ENCODE measurements at places on chromosomes 1 and 21.
A peak's percentile ranks its signal among the peaks of the same experiment; 100 is the strongest.

DNA sequence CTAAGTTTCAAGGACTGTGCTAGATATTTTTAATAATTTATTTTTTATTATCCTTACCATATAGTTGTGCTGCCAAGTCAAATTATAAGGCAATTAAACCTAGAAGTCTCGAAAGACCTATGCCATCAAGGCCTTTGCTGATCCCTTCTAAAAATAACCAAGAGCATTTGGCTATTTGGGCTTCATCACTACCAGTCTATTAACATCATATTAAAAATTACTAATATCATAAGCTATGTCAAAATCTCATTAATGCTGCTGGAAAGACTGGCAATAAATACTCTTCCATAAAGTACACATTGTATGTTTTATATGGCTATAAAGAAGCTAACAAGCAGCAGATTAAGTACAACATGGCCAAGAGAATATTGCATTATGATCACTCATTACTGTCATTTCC, 43.0 kb upstream of the MUTYH start:
- no peak for DNase-seq

- DNase-seq = no peak
These were observed 164.2 kb downstream of the TTLL7 start for GRCh38 chr1:83834621-83835264.

- DNase-seq = peak; percentile 40
These were observed 30.6 kb upstream of the INSL5 start for GRCh38 chr1:66831529-66832239.

GRCh38 chr1:97929874-97930851, 9.3 kb upstream of the DPYD start:
- no peak for DNase-seq

DNA sequence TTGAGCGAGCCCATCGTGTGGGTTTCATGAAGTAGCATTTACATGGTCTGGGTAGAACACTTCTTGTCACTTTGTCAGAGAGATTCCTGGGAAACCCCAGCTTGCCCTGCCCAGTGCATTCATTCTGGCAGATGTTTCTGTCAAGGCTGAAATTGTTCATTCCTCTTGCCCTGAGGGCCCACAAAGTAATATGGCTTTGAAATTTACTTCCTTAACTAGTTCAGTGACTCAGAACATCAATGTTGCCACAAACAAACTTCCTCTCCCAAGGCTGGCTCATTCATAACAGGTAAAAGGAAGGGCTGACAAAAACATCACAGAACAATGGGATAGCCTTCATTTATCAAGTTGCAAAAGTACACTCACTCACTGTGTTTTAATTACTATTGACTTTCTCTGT, 5.0 kb upstream of the KIAA0040 start:
- no peak for DNase-seq

DNA sequence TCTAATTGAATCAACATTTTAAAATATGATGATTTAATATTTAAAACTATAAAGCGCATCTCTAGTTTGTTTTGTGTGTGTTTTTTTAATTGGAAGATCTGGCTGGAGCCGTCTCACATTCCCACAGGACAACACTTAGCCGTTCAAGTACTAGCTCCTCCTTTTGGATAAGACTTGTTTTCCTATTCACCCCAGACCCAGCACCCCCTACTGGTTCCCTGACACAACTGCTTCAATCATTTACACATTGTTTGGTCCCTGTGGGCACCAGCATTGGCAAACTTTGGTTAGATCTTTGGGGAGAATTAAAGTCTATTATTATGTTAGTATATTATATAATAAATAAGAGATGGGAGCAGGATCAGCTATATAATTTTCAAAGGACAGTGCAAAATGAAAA, 34.5 kb downstream of the TYW3 start:
- DNase-seq = no peak

- no peak for DNase-seq
These were observed 29.6 kb upstream of the DIPK1A start for GRCh38 chr1:92990828-92991227.

DNA sequence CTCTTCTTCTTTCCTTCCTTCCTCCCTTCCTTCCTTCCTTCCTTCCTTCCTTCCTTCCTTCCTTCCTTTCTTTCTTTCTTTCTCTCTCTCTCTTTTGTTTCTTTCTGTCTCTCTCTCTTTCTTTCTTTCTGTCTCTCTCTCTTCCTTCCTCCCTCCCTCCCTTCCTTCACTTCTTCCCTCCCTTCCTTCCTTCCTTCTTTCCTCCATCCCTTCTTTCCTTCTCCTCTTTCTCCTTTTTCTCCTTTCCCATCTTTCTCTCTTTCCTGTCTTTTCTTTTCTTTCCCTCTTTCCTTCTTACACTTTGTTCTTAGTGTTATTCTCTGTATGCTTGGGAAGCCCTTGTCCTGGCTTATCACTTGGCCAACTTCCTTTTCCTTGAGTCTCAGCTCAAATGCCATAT, 72.5 kb upstream of the MPC2 start:
- DNase-seq = no peak

DNA sequence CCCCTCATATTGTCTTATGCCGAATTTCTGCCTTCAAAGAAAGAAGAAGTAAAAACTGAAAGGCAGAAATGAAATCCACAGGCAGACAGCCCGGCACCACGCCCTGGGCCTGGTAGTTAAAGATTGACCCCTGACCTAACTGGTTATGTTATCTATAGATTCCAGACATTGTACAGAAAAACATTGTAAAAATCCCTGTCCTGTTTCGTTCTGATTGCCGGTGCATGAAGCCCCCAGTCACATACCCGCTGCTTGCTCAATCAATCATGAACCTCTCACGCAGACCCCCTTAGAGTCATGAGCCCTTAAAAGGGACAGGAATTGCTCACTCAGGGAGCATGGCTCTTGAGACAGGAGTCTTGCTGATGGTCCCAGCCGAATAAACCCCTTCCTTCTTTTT, 49.3 kb downstream of the JMJD4 start:
- no peak for DNase-seq

DNA sequence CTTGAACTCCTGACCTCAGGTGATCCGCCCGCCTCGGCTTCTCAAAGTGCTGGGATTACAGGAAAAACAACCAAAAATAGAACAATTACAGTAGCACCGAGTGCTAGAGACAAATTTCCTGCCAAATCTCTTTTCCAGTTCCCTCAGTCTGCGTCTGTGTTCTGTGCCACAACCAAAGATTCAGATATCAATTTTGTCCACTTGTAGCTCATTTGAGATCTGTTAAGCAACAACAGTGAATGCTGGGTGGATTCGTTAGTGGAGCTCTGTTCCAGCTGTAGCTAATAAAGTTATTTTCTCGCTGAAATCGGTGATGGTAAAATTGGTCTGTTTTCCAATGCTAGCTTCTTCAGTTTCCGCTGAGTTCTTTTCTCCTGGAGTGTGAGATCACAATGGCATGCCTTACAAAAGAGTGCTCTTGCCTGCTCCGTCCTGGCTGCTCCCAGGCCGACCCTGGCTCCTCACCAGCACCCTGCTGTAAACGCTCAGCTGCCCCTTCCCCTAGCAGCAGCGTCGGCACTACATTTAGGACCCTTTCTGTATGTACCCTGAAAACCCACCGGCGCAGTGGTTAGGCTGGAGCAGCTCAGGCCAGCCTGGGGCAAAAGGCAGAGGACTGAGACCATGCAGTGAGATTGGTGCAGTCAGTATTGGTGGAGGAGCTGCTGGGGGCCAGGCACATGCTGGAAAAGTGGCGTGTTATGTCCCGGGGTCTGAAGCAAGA, 395.4 kb downstream of the KIF26B start:
- DNase-seq = no peak

GRCh38 chr1:111272081-111272480, 18.6 kb upstream of the CHIA start:
- DNase-seq = no peak

Measured in fibroblast of upper back skin (primary cell).